ENCODE measurements at places on chromosomes 2 and 18.

DNA sequence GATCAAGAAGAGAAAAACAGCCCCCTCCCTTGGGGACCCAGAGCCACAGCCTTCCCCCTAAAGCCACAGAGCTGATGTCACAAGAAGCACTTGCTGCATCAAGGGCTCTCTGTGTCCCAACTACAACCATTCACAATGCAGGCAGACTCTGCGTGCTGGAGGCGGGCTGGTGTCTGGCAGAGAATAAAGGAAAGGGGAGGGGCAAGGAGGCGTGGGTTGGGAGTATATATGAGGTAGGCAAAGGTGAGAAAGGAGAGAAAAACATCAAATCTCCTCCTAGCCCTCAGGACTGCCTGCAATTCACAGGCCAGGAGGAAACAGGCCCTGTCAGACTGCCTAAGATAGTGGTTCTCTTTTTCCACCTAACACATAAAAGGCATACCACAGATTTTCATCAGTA, 48.8 kb upstream of the IHH start:
- no peak for DNase-seq

DNA sequence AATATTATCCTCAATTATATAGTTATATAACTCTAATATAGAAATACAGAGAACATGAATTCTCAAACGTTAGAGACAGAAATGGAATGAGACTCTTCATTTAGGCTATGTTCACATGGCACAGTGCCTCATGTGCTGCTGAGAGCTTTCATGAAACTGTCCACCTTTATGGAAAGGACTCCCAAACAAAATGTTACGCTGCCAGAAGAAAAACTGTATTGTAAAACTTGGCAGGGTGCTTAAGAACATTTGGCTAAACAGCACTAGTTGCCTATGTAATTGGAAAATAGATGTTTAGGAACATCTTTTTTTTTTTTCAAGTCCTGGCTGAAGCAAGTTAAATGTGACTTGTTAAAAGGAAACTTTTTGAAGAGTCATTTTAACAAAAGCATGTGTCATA, 396.0 kb downstream of the ERBB4 start:
- DNase-seq, result no peak

- DNase-seq, result no peak
These were observed 271.5 kb downstream of the HRH4 start for GRCh38 chr18:24731981-24732380.

GRCh38 chr2:190862571-190862991, 18.0 kb upstream of the GLS start:
- no peak for DNase-seq

DNA sequence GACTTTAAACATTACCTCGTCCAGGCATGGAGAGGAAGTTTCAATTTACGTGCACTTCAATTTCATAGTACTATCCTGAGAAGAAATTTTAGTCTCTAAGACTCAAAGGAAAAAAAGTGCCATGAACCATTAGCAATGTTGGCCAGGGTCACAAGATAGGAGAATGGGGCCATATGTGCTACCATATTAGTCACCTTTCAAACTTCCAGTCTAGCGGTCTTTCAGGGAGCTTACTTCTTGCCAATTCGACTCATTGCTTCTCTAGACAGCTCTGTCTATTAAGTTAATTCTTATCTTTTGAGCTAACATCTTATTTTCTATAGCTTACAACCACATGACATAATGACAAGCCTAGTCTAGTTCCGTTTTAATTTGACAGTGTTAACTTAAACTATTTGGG, 129.1 kb downstream of the ANKRD44 start:
- no peak for DNase-seq

- DNase-seq, result no peak
These were observed 68.6 kb upstream of the SMIM21 start for GRCh38 chr18:75496151-75496550.

DNA sequence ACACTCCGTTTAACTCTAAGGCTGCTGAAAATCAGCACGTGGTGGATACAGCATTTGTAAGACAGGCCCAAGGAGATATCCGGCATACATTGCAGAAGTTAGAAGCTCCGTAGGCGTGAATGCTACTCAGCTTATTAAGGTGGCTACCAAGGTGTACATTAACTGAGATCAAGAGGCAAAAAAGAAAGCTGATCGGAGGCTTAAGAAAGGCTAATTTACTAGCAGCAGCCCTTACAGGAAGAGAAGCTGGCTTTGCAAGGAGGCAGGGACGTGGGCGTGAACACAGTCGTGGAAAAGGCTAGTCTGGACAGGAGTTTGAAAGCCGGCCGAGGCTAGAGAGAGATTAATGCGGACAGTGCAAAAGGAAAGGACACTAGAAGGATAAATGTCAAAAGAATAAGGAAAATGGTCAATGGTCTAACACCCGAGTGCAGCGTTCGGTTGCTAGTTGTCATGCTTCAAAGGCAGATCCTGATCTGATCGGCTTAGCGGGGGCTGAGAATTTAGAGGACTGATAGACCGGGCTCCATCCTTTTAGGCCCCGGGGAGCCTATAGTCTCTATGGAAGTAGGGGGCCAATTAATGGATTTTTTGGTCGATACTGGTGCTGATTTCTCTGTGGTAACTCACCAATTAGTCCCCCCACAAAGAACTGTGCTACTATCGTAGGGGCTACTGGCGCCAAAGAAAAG, 45.6 kb upstream of the SELENOI start:
- no peak for DNase-seq

DNA sequence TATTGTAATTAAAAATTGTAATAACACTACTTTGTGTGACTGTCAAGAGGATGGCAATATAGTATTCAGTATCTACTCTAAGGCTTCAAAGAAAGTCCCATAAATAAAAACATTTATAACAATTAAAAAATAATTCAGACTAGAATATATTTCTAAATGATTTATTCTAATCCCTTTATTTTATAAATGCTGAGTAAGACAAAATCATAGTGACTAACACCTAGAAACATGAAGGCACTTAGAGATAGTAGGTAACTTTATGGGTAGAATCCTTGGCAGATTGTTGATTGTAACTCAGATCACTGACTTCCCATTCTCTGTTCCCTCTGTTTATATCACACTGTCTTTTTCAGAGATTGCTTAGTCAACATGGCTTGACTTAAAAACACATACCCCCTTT, 78.6 kb upstream of the EPB41L5 start:
- no peak for DNase-seq

DNA sequence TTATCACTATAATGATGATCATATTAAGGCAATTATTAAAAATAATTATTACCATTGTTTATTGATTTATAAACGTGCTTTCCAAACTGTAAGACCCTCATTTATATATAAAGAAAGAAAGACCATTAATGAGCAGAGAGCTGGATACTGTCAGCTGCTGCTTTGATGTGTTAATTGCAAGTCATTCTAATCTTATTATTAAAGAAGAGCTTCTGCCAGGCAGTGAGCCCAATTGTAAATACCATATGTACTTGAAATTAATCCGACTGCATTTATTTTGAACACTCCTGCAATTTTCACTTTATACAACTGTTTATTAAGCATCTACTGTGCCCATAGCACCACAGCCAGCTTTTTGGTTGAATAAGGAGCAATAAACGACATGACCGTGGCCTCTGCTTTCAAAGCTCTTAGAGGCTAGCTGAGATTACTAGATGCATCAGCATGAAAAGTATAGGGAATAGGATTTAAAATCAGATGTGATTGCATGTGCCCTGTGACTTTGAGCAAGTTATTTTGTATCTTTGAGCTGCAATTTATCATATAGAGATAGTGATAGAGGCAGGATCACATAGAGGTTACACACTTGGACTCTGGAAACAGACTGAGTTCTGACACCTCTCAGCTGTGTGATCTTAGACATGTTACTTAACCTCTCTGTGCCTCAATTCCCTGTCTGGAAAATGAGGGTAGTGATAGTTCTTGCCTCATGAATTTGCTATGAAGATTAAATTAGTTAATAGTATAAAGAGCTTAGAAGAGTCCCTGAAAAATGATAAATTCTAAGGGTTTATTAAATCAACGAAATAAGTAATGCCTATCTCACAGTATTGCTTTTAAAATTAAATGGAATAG, 83.4 kb downstream of the MYCN start:
- DNase-seq, result no peak

DNA sequence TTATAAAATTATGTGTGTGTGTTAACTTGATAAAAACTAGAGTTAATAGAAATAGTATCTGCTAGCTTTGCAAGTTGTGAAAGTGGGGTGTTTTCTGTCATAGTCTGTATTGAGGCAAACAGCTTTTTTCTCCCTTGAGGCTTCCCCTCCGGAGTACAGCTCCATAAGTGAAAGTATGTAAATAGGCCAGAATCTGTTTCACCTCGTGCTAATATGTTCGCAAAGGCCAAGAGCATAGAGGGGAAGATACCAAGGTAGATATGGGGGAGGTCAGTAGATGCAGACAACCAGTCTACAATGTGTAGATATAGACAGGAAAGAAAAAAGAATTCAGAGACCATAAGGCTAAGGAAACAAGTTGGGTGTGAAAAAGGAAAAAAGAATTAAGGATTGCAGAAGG, 72.9 kb downstream of the PTRHD1 start:
- no peak for DNase-seq

DNA sequence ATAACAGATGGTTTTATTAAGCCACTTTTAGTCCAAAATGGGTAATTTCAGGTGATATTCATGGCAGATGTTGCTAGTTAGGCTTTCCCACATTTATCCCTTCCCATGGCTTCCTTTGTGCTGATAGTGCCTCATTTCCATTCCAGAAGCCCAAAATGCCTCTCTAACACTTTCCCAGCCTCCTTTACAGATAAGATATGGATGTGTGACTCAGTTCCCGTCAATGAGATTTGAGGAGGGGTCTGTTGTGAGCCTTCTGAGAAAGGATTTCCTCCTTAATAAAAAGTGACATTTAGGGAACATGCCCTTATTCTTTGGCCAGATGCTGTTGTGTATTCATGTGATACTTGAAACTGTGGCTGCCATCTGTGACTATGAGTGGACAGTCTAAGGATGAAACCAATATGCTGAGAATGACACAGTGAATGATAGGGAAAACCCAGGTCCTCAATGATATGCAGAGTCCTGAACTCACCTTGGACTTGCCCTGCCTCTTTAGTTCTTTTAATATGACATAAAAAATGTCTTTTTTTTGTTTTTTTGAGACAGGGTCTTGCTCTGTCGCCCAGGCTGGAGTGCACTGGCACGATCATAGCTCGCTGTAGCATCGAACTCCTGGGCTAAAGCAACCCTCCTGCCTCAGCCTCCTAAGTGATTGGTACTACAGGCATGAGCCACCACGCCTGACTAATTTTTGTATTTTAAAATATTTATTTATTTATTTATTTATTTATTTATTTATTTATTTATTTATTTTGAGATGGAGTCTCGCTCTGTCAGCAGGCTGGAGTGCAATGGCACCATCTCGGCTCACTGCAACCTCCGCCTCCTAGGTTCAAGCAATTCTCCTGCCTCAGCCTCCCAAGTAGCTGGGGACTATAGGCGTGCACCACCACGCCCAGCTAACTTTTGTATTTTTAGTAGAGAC, 5.8 kb upstream of the ACSL3 start:
- no peak for DNase-seq

GRCh38 chr2:239039479-239039861, 191.6 kb downstream of the TWIST2 start:
- no peak for DNase-seq

DNA sequence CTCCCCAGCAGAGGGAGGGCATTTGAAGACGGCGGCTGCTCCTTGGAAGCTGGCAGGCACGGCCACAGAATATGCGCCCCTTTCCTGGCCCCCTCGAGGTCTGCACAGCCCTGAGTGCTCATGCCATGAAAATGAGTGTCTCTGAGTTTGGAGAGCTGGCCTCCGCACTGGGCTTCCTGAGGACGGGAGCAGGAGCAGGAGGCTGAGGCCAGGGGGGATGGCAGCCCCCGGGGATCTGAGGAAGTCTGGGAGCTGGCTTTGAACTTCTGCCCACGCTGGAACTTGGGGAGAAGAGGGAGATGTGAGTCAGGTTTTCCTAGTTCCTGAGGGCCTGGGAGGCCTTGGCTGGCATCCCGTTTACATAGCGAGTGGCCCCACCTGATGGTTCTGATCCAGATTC, 47.0 kb downstream of the RRM2 start:
- no peak for DNase-seq

GRCh38 chr2:17915811-17916518, 37.5 kb downstream of the KCNS3 start:
- DNase-seq, result no peak

GRCh38 chr2:71894261-71894660, 253.4 kb downstream of the CYP26B1 start:
- no peak for DNase-seq

- DNase-seq, result no peak
These were observed 105.8 kb upstream of the PID1 start for GRCh38 chr2:229376866-229377265.

GRCh38 chr2:53516650-53517049, 251.0 kb upstream of the CHAC2 start:
- no peak for DNase-seq

- DNase-seq, result no peak
These were observed 259.2 kb downstream of the IKZF2 start for GRCh38 chr2:212892193-212892592.

DNA sequence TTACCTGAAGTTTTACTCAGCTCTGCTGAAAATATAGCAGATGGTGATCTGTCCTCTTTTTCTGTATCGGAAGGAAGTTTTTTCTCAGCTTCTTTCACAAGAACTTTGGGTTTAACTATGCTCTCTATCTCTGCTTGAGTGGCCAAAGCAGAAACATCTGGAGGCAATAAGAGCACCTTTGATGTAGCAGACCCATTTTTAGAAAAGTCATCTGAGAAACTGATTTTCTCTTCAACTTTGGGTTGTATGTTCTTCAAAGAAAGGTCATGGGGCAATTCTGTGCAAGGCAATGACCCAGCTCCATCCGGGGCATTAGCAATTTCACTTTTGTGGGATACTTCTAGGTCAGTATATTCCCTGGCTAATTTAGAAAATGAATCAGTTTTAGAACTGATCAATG, 25.2 kb downstream of the RTN4 start:
- DNase-seq, result no peak

DNA sequence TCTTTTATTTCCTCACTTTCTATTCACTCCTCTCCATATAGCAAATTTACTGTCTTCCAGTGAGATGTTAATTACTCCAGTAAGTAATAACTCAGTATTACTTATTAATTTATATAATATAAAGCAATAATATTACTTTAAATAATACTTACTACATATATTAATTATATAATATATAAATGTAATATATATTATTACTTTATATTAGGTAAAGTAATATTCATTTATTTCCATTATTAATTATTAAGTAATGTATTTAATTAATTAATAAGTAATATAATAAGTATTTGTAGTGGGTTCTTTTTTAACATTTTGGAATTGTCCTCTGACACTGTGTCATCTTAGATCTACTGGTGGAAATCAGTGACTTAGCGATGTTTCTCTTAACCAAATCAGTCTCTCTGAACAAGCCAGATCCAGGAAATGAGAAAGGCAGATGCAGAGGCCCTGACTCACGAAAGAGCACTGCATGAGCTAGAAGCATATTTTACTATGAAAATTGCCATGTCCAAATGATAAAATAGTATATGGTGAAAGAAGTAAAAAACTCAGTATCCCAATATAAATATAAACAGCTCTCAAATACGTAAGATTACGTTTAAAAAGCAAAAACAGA, 115.9 kb downstream of the DSEL start:
- no peak for DNase-seq

DNA sequence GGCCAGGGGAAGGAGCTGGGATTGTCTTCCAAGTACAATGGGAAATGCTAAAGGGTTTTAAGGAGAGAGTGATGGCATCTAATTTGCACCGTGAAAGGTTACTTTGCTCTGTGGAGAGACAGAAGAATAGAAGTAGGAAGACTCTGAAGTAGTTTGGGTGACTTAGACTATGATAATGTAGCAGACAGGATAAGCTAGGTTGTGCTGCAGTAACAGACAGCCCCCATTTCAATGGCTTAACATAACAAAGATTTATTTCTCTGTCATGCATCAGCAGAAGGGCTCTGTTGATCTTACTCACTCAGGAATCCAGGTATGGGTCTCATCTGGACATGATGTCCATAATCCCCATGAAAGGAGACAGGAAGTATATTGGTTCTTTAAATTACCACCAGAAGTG, 26.4 kb downstream of the GNLY start:
- DNase-seq, result no peak
